ENCODE measurements at places on chromosomes 4 and X. TPM values are rescaled to one million over a fixed set of nuclear protein-coding genes. Genes with fewer than 3 reads are reported as not detected.
A peak's percentile ranks its signal among the peaks of the same experiment; 100 is the strongest.

Gene SPANXB1
- not detected for total RNA-seq

GRCh38 chrX:2183193-2183725 lies 317.5 kb downstream of the DHRSX start:
- DNase-seq = no peak

- peak; percentile 98 for DNase-seq
Measured at GRCh38 chr4:169341490-169341889, 70.7 kb upstream of the SH3RF1 start.

Gene ZIC3
- total RNA-seq = not detected

- DNase-seq = no peak
Measured at GRCh38 chr4:3437582-3437936, 4.2 kb upstream of the HGFAC start.

DNA sequence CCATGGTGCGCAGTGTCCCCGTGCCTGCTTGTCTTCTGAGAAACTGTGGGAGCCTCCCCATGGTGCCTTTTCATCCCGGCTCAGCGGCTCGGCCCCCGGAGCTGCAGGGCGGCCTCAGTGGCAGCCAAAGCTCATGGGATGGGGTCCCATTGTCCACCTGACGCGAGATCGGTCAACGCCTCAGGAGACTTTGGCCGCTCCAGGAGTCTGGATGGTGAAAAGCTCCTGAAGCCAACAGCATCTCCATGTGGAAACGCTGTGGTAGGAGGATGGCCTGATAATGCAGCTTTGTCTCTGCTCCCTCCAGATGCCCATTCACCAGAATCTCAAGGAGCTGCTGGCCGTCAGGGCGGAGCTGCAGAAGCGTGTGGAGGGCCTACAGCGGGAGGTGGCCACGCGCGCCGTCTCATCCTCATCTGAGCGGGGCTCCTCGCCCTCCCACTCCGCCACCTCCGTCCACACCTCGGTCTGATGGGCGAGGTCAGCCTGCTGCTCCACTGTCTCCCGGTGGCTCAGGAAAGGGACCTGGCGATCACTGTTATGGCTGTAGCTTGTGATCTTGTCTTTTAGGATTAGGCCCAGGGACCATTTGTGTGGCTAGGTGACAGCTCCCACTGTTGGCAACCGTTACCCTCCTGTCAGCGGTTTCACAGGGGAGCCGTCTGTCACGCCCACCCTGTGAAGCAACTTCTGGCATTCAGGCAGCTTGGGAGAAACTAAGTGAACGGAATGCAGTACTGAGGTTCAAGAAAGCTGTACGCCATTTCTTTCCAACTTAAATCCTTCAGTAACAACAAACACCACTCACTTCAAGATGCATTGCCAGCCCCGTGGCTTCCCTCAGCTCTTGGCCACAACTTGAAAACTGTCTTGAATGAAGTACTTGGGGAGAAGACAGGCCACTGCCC lies 69.3 kb downstream of the MTMR1 start:
- DNase-seq = peak; percentile 9

Gene MTNR1A
- total RNA-seq = not detected
